ENCODE measurements at places on chromosomes 1 and 21.

DNA sequence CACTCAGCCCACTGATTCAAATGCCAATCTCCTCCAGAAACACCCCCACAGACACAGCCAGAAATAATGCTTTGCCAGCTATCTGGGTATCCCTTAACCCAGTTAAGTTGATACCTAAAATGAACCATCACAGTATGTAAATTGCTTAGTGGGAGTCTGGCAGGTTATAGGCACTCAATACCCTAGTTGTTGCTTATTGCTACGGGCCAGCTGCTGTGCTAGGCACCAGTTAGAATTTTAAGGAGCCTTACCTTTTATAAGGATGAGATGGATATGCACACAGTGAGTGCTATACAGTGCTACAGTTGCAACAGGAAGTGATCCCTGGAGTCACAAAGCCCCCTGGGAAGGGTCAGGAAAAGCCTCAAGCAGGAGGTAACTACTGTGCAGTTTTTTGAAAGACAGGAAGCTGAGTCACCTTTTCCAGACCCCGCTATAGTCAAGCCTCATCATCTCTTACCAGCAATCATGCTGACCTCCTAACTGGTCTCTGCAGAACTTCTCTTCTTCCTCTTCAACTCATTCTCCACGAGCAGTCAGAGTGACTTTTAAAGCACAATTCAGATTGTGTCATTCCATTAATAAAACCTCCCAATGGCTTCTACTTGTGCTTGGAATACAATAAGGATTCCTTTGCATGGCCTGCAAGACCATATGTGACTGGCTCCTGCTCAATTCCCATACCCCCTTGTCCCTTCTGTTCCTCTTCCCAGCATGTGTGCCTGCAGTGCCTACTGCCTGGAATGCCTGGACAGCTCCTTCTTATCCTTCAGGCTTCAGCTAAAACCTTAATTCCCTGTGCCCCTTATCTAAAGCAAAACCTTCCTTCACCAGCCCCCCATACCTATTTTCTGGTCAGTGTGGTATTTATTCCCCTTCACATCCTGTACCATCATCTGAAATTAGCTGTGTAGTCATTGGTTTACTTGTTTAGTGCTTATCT, 10.4 kb upstream of the TLR5 start:
- DNase-seq = no peak

GRCh38 chr21:43308101-43308814, 118.7 kb downstream of the SIK1 start:
- no peak for DNase-seq

DNA sequence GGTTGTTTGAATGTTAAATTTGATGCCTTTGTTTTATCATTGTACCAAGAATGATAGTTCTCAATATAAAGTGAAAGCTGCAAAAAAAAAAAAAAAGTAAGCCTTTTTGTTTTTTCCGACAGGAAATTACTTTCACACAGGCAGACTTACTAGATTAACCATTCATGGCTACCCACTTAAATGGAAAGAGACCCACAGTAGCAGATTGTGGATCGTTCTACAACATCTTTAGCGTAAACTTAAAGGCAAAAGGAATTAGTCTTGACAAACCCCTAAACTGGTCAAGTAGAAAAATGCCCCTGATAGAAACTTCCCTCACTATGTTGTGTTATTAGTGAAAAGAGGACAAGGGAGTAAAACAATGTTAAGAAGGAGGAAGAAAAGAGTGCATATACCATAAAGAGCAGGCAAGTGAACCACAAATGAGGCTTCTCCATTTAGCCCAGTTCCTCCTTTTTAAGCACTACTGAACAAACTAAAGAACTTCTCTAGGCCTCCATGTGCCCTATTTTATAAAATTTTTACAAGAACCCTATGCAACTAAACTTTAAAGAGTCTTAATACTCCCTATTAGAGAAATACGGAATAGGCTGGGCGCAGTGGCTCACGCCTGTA, 1560.3 kb downstream of the MRPL39 start:
- DNase-seq = no peak

GRCh38 chr1:243819438-243819839, 30.6 kb downstream of the AKT3 start:
- no peak for DNase-seq

- DNase-seq = no peak
These were observed 289.5 kb downstream of the PAPPA2 start for GRCh38 chr1:176752505-176752904.

- DNase-seq = peak; percentile 72
These were observed 53.5 kb downstream of the MIGA1 start for GRCh38 chr1:77832901-77833300.

- no peak for DNase-seq
These were observed 62.0 kb upstream of the HOOK1 start for GRCh38 chr1:59752556-59753414.

- no peak for DNase-seq
These were observed 12.1 kb downstream of the PDE9A start for GRCh38 chr21:42665484-42665883.

- DNase-seq = no peak
These were observed 35.9 kb downstream of the VPS26C start for GRCh38 chr21:37231249-37231645.

GRCh38 chr1:87684194-87684593, 355.5 kb downstream of the LMO4 start:
- no peak for DNase-seq

DNA sequence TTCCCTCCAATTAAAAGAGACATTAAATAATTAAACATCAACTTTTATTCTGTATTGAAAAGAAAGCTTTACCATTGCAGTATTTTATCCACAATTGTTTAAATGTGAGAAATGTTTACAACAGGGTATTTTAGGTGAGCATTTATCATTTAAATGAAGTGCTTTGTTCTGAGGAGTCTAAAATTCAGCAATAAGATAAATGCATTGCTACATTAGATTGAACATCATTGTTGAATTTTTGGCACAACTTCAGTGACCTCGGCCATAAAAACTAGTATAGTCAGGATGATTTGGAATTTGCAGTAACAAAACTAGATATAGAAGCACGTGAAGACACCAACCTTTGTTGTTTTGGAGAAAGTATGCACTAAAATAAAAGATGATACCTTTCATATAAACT, 692.9 kb downstream of the USP25 start:
- DNase-seq = no peak

GRCh38 chr1:156577550-156577949, 2.0 kb upstream of the TTC24 start:
- DNase-seq = no peak

GRCh38 chr1:53878492-53879105, 11.0 kb downstream of the YIPF1 start:
- no peak for DNase-seq

DNA sequence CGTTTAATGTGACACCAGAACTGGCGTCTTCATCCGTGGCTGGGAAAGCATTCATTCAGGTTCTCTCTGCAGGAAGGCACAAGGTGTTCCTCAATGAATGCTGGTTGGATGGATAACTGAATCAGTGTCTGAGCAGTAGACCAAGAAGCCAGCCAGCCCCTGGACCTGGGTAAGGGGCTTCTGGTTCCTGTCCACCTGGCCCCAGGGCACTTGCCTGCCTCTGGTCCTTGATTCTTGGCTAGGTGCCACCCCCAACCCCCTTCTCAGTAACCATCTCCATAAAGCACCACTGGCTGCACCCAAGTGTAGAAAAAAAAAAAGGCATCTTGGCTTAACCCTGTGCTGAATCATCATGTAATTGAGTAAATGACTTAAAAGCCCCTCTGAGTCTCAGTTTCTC, 59.1 kb downstream of the KCND3 start:
- no peak for DNase-seq

- DNase-seq = no peak
These were observed 27.6 kb upstream of the SLC16A1 start for GRCh38 chr1:112983537-112984131.

- no peak for DNase-seq
These were observed 7.0 kb downstream of the KCNAB2 start for GRCh38 chr1:6052543-6053205.

DNA sequence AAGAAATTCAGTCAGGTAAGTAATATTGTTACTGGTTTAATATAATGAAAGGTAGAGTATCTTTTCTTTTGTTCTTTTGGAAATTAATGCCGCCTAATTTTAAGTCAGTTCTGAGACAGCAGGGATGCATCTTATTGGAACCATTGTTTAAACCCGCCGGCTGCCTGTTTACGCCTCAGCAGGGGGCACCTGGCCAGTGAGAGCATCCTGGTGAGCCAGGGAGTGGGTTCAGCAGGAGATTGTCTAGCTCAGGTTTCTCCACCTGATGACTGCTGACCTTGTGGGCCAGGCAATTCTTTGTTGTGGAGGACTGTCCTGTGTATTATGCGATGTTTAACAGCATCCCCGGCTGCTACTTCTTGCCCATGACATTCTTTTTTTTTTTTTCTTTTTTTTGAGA, 30.2 kb downstream of the CHAF1B start:
- DNase-seq = no peak

GRCh38 chr1:8646189-8646588, 171.3 kb downstream of the RERE start:
- no peak for DNase-seq

GRCh38 chr1:209404577-209404976, 178.9 kb upstream of the CAMK1G start:
- no peak for DNase-seq

GRCh38 chr1:242836423-242836822, 311.9 kb upstream of the PLD5 start:
- no peak for DNase-seq

DNA sequence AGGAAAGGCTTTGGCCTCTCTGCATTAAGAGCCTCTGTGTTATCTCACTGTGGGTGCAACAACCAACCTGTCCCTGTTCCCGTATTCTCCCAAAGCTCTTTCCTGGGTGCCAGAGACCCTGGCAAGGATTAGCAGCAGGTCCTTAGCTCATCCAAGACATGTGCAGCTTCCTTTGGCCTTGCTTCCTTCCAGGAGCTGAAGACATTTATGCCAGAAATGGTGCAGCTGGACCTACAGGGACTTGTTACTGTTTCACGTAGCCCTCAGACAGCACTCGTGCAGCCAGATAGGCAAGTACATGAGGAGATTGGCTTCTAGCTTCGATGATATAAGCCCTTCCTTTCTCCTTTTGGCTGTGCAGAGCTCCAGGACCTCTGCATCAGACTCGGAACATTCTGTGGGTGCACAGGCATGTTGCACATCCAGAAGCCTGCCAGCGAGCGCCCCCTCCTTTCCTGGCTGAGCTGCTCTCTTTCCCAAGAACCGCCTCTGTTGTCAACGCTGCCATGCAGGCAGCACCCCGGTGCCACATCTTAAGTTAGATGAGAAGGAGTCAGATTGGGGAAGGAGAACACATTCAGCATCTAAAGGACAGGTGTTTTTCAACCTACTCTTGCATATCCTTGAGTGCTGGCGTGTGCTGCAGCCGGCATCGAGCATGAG, 284.5 kb upstream of the PLXNA2 start:
- DNase-seq = no peak

GRCh38 chr1:151157067-151157531, 650 bp downstream of the TNFAIP8L2 start:
- DNase-seq = no peak

- DNase-seq = no peak
These were observed 65.9 kb upstream of the C1orf105 start for GRCh38 chr1:172354291-172355274.

- no peak for DNase-seq
These were observed 31.8 kb upstream of the KLHDC7A start for GRCh38 chr1:18448889-18449288.

- no peak for DNase-seq
These were observed 237.7 kb downstream of the SEC16B start for GRCh38 chr1:177732178-177732577.

DNA sequence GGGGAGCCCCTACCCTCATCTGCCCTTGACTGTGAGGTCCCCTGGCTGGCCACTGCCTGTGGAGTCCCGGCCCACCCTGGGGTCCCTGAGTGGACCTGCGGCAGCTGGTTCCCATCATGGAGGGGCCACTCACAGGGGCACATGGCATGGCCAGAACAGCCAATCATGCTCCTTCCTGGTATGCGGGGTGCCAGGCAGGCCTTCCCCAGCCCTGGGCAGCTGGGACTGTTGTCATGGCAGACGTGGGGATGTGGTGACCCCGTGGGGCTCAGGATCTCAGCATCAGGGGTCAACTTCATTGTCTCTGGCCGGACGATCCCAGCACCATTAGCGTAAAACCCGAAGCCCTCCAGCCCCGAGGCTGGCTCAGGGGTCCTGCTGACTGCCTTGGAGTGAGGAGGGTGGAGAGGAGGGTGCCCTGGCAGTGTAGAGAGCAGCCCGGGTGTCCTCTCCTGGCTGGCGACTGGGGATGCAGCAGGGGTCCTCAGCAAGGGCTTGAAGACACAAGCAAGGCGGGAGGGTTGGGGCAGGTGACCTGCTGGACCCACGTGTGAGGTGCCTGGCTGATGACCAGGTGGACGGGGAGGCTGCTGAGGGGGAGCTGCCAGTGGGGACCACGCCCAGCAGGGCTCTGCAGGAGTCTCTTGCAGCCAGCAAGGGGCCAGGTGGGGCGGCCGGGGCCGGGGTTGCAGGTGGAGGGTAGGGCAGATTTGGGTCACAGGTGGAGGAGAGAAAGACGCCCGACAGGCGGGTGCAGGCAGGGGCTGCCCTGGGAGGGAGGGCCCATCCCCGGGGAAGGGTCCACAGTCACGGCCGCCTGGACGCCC, 45.1 kb downstream of the TRIM11 start:
- no peak for DNase-seq

GRCh38 chr1:178055093-178055492, 38.8 kb upstream of the RASAL2 start:
- DNase-seq = no peak

DNA sequence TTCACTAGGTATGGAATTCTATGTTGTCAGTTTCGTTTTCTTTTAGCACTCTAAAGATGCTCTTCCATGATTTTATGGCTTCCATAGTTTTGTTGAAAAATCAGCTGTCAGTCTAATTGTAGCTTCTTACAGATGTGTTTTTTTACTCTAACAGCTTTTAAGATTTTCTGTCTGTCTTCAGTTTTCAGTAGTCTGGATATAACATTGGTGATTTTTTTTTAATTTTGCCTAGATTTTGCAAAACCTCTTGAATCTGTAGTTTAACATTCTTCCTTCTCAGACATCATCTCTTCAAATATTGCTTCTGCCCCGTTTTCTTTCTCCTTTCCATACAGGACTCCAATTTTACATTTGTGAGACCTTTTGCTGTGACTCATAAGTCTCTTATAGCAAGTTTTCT, 17.9 kb upstream of the DYRK1A start:
- DNase-seq = no peak

GRCh38 chr1:1273209-1273511, 494 bp downstream of the UBE2J2 start:
- DNase-seq = no peak

- DNase-seq = no peak
These were observed 39.4 kb downstream of the PTAFR start for GRCh38 chr1:28136922-28137613.

All from brain pericyte (primary cell).